Activated T-cell treated with anti-CD3 and anti-CD28 coated beads, Interleukin-2, amount 50 U/mL, for 48 hours (primary cell): ENCODE measurements at places on chromosomes 7 and 10.
A peak's percentile ranks its signal among the peaks of the same experiment; 100 is the strongest.

DNA sequence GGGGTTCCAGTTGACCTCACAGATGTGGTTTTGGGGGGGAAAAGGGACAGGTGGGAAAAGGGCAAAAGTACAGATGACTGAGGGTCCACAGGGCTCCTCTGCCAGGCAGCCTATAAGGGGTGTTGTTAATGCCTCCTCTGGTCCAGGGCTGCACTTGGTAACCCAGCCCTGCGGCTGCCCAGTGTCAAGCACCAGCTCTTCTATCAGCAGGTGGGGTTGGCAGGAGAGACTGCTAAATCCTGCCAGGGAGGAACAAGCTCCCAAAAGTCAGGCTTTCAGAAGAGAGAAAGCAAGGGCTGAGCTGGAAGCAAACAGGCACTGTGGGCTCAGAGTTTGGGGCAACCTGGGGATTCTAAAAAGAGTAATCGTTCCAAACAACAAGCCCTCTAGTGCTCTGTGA lies 39.1 kb downstream of the LRRC20 start:
- DNase-seq, result no peak

DNA sequence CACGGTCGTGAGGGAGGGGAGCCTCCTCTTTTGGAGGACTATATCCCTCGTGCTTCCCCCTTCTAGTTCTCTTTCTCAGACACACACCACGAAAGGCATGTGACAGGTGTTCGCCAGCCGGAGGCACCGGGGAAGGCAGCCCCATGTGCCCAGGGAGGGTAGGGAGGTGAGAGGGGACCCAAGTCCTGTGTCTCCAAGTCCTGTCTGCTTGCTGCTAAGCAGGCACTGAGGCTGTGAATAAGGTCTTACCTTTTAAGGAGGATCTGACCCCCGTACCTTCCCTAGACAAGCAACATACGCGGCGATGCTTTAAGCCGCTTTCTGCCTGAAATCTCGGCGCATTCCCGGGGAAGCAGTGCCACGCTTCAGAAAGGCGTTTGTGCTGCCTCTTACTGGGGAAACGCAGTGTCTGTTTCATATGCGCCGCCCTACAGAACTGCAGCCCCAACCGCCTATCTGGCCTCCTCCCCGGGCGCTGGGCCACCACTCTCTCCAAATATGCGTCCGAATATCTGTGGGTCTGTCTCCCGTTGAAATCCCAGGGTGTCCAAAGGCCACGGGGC lies 770 bp downstream of the PLXNA4 start:
- peak; percentile 36 for DNase-seq

DNA sequence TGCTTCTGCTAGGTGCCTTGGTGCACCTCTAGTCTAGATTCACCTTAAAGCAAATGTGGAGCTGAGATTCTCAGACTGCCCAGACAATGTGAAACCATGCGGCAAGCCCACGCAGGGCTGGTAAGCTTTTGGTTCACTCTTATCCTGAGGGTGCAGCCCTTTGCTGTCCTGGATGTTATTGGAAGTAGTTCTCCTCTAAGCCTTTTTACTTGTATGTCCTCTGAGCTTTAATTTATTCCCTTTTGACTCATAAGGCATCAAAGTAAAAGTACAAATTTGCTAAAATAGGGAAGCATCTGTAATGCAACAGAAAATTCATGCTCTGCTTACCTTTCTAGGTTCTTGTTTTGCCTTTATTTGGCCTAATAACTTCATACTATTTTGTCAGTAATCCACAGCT lies 186.8 kb downstream of the MACC1 start:
- DNase-seq, result no peak

GRCh38 chr10:75126277-75126676 lies 14.8 kb downstream of the SAMD8 start:
- DNase-seq, result no peak

GRCh38 chr10:60816628-60817397 lies 38.5 kb downstream of the CDK1 start:
- DNase-seq, result no peak

DNA sequence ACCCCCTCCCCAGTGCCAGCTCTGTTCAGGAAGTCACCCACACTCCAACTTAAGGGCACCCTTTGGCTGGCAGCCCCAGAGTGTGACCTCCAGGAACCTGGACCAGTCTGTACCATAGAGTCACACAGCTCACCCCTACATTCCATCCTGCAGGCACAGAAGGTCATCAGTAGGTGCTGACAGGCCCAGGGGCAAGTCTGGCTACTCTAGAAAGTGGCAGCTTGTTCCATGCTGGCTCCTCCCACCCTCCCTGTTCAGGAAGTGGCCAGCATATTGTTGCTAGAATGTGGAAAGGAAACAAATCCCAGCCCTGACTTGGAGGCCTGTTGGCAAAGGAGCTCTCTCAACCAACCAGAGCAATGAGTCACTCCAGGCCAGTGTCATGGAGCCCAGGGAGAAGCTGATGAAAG lies 3.2 kb upstream of the NCOA4 start:
- DNase-seq, result no peak

- DNase-seq, result no peak
Measured at GRCh38 chr7:101803203-101804087, 14.0 kb upstream of the CUX1 start.

- DNase-seq, result no peak
Measured at GRCh38 chr10:108597657-108598319, 1325.5 kb downstream of the XPNPEP1 start.

GRCh38 chr7:66967029-66967428 lies 28.4 kb downstream of the SBDS start:
- no peak for DNase-seq

GRCh38 chr10:34522546-34522945 lies 292.6 kb downstream of the PARD3 start:
- DNase-seq, result no peak

GRCh38 chr10:35208949-35209613 lies 82.4 kb downstream of the CREM start:
- DNase-seq, result no peak

GRCh38 chr10:130226012-130226411 lies 89.8 kb downstream of the GLRX3 start:
- DNase-seq, result no peak

- DNase-seq, result no peak
Measured at GRCh38 chr10:95783741-95784140, 27.8 kb downstream of the ENTPD1 start.

GRCh38 chr10:14449293-14449815 lies 118.6 kb upstream of the FRMD4A start:
- no peak for DNase-seq

DNA sequence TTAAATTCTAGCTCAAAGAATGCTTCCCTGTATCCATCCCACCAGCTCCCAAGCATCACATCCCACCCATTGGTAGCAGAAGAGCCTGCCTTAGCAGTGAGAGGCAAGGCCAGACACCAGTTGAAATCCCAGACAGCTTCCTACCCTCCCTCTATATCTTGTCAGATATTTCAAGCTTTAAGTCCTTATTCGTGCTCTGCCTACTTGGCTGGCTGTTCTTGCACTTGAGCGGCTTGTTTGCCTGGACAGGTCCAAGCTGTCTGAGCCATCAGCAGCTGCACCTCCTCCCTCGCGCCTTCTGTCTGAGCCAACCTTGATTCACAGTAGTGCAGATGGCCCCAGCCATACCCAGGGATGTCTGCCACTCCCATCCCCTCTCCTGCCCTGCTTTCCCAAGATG lies 16.4 kb downstream of the LRRC4 start:
- no peak for DNase-seq

DNA sequence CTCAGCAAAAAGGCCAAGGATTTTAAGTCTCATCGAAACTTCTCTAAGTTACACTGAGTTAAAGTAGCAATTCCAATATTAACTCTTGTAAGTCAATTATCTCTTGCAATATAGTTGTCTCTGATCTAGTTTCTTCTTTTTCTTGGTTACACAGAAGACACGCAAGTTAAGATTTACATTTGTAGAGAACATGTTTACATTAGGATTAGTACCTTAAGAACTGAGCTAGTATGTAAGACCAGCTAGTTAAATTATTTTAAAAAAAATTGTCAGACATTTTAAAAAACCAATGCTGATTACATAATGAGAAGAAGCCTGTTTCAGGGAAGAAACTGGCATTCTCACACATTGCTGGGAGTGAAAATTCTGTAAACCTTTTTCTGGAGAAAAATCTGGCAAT lies 31.4 kb downstream of the FRA10AC1 start:
- no peak for DNase-seq

- DNase-seq, result no peak
Measured at GRCh38 chr10:125158601-125159485, 1.5 kb downstream of the CTBP2 start.

DNA sequence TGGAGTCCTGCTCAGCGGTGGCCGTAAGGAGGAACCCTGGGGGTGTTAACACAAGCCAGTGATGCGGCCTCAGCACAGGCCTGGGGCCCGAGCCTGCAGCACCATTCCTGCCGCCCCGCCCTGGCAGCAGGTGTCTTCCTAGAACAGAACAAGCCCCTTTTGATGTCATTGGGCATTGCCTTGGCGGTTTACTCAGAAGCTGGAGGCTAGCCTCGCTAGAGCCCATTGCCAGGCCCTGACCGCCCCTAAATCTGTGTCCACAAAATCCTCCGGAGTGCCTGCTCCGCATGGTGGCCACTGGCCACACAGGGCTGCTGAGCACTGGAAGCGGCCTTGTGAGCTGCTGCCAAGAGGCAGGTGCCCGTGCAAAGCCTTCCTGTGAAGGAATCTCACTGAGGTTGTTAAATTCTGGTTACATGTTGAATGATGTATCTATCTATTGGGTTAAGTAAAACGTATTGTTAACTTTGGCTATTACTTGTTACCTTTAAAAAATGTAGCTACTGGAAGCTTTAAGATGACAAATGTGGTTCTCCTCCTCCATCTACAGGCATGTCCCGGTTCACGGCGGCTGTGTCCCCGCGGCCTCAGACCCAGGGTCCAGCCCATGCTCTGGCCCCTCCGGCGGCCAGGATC lies 1.2 kb upstream of the INPP5A start:
- no peak for DNase-seq

- DNase-seq, result no peak
Measured at GRCh38 chr7:130352194-130353074, 7.8 kb downstream of the CPA5 start.

GRCh38 chr10:5151076-5151475 lies 33.9 kb downstream of the AKR1C8 start:
- DNase-seq, result no peak

- DNase-seq, result no peak
Measured at GRCh38 chr10:980468-981093, 7.7 kb upstream of the GTPBP4 start.

GRCh38 chr10:132209130-132209529 lies 22.4 kb downstream of the DPYSL4 start:
- no peak for DNase-seq

DNA sequence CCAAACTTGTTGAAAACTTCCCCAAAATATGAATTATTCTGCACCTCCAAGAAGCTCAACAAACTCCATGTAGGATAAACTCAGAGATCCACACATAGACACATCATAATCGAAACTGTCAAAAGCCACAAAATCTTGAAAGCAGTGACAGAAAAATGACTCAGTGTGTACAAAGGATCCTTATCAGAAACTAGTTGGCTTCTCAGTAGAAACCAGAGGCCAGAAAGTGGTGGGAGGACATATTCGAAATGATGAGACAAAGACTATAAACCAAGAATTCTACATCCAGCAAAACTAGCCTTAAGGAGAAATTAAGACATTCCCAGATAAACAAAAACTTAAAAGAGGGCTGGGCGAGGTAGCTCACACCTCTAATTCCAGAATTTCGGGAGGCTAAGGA lies 38.5 kb downstream of the MCMBP start:
- no peak for DNase-seq

GRCh38 chr10:102653060-102653459 lies 8.8 kb downstream of the TRIM8 start:
- no peak for DNase-seq

DNA sequence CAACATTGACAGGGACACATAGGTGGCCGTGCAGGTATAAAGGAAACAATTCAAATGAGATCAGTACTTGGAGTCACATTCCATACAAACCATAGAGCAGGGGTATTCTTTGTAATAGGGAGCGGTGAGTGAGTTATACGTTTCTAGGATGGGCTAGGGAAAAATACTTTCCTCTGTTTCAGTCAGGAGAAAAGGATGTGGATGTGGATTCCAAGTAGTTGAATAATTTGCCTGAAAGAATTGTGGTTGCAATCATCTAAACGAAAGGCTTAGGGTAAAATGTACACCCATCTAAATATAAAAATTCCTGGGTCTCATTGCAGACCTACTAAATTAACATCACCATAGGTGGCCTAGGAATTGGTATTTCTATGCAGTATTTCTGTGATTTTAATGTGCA lies 270.7 kb upstream of the IGFBP3 start:
- no peak for DNase-seq

- DNase-seq, result no peak
Measured at GRCh38 chr7:128891942-128892269, 18.6 kb downstream of the KCP start.

DNA sequence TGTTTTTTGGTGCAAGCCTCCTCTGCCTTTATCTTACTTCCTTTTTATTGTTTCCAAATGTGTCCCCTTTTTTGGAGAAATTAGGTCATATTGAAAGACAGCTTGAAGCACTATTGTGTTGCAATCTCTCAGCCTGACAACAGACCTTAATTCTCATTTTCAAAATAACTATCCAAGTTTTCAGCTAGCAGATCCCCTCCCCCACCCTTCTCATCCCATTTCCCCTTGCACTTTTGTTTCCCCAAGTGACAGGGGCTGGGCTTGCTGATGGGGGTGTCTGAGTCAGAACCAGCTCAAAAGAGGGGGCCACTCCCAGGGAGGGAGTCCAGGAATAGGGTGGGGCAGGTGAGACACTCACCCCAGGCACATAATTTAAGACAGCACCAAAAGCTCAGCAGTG lies 75.3 kb downstream of the MKI67 start:
- DNase-seq, result no peak

DNA sequence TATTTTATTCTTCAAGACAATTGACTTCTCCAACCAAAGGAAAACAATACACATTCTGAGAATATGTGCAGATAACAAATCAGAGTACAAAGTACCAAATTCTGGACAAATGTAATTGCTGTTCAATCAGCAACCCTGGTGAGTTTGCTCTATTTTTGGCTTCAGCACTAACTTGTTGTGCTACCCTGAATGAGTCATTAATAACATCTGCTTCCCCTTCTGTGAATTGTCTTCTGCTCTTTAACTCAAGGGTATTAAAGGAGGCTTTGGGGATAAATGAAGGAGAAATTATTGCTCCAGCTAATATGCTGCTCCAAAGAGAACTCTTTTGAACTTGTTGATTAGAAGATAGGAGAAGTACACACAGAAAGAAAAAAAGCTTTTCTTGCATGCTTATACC lies 459.3 kb downstream of the HTR7 start:
- no peak for DNase-seq

- no peak for DNase-seq
Measured at GRCh38 chr10:71693377-71693776, 26.2 kb downstream of the C10orf105 start.

DNA sequence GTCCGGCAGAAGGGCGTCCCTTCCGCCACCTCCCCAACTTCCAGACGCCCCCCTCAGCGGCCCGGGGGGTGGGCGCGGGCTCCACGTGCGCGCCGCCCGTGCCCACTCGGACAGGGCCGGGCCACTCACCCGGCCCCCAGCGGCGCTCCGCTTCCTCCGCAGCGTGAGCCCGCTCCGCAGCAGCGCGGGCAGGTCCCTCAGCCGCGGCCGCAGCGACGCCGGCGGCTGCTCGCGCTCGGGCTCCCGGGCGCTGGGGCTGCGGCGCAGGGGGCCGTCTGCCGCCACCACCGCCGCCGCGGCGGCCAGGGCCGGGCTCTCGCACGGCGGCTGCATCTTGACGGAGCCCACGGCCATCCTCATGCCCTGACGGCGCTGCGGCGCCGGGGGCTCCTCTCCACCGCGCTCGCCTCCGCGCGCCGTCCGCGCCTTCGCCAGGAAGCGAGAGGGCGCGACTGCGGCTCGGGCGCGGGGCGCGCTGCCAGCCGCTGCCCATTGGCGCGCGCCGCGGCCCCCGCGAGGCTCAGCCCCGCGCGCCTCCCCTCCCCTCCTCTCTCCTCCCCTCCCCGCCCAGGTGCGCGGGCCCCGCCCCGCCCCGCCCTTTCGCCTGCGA lies at the start of gene RAPGEF5:
Gene RAPGEF5 (minus strand): TSS at position 454 of the 610 bp plus-strand sequence. CDS start 94 bp downstream, at position 360.
- DNase-seq, result peak; percentile 25
